ENCODE measurements at places on chromosomes 12 and 14. TPM values are rescaled to one million over a fixed set of nuclear protein-coding genes. Genes with fewer than 3 reads are reported as not detected.
A peak's percentile ranks its signal among the peaks of the same experiment; 100 is the strongest.

The SOAT2 gene
- not detected for total RNA-seq

The CFAP251 gene
- 2.6 TPM for total RNA-seq

The TAS2R14 gene
- 0.87 TPM for total RNA-seq

The BCL11B gene
- under 0.01 TPM for total RNA-seq

DNA sequence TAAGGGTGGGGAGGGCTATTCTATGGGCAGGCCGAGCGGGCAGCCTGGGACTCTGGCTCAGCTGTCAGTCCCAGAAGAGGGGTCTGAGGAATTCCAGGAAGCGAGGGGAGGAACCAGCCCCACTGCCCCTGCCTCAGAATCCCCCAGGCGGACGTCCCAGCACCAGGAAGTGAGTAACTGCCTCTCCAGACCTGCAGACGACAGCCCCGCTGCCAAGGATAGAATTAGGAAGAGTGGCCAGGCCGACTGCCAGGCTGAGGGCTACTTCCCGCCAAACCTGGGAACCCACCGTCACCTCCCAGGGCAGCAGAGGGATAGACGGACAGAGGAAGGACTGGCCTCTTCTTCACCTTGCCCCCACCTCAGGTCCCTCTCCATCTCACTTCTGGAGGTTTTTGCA, 6.7 kb upstream of the BDKRB2 start:
- DNase-seq = peak; percentile 19

DNA sequence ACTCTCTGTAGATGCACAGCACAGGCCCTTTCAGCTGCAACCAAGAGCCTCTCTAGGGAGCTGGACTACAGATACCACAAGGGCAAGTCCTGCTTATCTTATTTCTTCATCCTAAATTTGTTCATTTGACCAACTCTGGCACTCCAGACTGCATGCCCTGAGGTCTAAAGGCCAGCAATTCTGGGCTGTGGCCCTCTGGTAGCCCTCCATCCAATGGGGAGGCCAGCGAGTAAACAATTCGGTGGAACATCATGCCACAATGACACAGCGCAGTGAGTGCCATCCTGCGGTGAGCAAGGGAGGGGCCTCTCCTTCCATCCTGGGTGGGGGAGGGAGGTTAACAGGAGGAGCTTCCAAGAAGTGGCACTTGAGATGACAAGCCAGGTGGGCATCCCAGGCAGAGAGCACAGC, 652 bp upstream of the SELPLG start:
- DNase-seq = no peak

- DNase-seq = no peak
These were observed 2.0 kb downstream of the ARL6IP4 start for GRCh38 chr12:122982477-122982815.

Measured in lung microvascular endothelial cell (primary cell).